ENCODE measurements at places on chromosomes 11 and 22.

DNA sequence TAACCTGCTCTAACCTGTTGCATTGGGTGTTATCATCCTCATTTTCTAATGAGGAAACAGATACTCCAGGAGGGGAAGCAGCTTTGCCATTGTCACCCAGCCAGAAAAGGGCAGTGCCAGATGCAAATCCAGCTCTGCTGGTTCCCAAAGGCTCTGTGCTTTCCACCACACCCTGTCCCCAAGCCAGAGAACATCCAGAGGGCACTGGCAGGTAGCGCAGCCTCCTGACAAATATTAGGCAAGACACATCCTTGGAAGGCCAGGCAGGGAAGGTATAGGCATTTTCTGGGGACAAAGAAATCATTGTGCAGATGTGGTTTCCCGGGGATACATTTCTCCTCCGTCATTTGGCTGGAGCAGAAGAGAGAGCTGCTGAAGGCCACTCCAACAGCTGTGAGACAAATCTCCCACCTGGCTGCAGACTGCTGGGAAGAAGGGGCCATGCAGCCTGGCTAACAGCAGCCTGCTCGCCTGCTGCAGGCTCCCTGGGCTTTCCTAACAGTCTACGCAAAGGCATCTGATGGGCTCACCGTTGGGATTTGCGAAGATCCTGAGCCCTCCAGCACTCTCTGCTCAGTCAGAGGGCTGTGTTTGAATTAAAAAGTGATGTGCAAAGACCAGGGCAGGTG, 93.9 kb upstream of the PITPNB start:
- DNase-seq: no peak

DNA sequence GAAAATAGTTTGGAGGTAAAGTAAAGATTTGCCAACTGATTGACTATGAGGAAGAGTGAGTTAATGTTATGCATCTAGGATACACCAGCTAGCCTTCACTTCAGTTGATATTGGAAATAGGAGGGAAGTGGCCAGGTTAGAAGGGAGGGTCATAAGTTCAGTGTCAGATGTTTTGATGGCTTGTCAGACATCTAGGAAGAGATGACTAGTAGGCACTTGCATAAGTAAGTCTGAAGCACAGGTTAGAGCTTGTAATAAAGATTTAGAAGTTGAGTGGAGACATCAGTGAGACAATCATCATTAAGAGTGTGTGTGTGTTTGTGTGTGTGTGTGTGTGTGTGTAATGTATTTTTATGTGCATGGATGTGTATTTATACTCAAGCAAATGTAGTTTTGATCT, 146.1 kb downstream of the OR4C45 start:
- no peak for DNase-seq

DNA sequence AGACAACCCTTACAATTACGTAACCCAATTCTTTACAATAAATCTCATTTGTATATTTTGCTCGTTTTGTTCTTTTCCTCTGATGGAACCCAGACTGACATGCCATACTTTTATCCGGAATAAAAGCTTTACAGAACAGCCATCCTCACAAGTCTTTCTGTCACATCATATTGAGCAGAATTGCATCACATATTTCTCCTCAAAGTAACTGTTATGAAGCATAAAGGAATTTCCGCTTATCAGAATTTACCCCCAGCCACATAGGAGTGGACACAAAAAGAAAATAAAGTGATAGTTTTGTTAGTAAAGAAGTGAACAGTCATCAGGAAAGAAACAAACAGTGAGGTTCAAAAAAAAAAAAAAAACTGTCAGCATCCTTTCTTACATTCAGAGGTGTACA, 539.5 kb upstream of the LUZP2 start:
- DNase-seq: no peak

- no peak for DNase-seq
Measured at GRCh38 chr11:70072461-70072860, 5.7 kb upstream of the ANO1 start.

- peak; percentile 28 for DNase-seq
Measured at GRCh38 chr11:93904716-93905115, 54.3 kb upstream of the VSTM5 start.

GRCh38 chr11:29271616-29272015, 745.2 kb downstream of the KCNA4 start:
- no peak for DNase-seq

DNA sequence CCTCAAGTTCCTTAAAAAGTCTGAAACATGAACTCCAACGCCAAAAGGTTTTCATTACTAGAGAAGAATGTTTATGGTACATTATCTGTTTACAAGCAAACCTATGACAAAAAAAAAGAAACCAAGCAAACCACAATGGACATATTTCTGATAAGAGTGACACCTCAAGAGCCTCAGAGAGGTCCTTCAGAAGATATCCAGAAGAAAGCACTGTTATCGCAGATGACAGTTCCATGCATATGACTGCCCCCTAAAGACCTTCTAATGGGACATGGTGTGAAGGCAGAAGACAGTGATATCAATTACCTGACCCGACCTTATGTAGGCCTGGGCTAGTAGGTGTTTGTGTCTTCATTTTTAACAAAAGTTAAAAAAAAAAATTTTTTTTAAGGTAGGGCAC, 3.1 kb downstream of the HDHD5 start:
- no peak for DNase-seq

GRCh38 chr22:46589141-46589748, 30.9 kb upstream of the GRAMD4 start:
- no peak for DNase-seq

DNA sequence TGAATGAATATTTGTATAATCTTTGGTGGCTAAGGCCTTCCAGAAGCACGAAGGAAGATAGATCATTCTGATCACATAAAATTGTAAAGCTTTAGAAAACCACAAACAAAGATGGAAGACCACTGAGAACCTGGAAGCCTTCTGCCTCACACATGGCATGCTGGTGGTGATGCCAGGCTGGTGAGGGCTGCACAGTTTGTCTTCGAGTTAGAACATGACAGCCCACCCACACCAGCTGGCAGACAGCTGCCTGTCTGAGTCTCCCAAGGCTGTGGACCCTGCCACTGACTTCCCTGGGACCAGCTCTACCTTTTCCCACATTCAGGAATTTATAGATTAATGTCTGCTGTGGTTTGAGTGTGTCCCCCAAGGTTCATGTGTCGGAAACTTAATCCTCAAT, 48.8 kb upstream of the B3GAT1 start:
- DNase-seq: no peak

DNA sequence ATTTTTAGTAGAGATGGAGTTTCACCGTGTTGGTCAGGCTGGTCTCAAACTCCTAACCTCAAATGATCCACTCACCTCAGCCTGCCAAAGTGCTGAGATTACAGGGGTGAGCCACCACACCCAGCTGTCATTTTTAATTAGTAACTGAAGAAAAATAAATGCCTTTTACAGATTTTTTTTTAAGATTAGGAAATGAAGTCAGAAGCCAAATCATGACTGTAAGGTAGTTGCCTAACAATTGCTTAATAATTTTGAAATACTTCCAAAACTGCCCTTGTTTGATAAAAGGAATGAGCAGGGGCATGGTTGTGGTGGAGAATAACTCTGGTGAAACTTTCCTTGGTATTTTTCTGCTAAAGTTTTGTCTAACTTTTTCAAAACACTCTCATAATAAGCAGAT, 98.9 kb upstream of the SLC5A12 start:
- DNase-seq: no peak

DNA sequence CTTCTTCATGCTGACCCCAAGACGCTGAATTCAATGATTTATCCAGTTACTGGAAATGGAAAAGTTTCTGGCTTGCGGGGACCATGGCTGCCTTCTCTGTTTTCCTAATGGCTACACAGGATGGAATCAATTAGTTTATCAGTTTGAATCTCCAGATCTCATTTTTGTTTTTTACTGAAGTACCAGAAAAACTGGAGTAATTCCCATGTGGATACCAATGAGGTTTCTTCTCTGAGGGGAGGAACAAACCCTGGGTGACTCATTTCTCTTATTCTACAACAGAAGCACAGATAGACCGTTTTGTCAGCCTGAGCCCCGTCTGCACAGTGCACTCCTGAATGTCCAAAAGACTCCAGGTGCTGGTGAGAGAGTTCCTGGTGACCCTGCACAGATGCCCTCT, 3.4 kb downstream of the ZNF195 start:
- DNase-seq: no peak

DNA sequence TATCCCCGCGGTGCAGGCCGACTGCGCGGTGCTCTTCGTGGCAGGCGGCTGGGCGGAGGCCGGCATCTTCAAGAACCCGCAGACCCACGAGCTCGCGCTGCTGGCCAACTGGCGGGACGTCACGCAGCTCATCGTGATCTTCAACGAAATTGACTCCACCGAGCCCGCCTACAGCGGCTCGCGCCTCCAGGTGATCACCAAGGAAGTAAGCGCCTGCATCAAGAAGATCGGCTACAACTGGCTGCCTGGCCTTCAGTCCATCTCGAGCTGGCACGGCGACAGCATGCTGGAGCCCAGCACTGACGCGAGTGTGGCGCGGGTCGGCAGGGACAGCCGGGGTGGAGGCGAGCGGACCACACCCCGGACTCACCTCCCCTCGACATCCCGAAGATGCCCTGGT, 53.9 kb upstream of the MTNR1B start:
- DNase-seq: no peak

- no peak for DNase-seq
Measured at GRCh38 chr22:25081409-25081824, 118.2 kb upstream of the CRYBB3 start.

GRCh38 chr11:6576471-6577373, 26.7 kb downstream of the RRP8 start:
- DNase-seq: peak; percentile 34

- no peak for DNase-seq
Measured at GRCh38 chr22:35850831-35851230, 133.2 kb downstream of the APOL5 start.

DNA sequence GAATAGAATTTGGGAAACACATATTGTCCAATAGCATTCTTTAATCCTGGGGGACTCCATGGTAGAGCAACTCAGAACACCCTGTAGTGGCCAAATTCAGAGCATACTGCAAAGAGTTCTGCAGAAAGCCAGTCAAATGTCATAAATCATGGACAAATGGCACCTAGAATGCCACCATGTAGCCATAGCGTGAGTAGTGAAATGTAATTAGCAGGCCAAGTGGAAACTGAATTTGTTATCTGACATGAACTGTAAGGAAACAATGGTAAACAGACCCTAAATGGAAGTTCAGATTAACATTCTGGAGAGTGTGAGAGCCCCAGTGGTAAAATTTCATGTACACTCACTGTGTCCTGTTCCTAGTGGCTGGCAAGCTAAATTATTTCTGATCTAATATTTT, 7.0 kb upstream of the PRSS23 start:
- no peak for DNase-seq

- no peak for DNase-seq
Measured at GRCh38 chr11:14898906-14899305, 6.9 kb upstream of the CYP2R1 start.

DNA sequence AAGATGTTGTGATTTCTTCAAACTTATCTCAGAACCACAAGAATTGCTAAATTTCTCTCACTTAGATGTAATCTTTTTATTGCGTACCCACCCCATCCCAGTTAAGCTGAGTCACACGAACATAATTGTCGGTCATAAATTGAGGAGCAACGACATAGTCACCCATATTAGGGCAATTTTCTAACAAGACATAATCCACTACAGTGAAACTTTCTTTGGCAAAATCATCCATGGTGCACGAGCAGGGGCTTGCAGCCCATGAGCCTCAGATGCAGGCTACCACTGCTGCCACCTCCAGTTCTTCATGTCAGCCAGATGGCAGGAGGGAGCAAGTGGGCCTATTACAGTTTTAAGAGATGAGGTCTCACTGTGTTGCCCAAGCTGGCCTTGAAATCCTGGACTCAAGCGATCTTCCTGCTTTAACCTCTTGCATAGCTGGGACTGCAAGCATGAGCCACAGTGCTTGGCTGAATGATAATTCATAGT, 70.3 kb upstream of the GRK2 start:
- DNase-seq: no peak

DNA sequence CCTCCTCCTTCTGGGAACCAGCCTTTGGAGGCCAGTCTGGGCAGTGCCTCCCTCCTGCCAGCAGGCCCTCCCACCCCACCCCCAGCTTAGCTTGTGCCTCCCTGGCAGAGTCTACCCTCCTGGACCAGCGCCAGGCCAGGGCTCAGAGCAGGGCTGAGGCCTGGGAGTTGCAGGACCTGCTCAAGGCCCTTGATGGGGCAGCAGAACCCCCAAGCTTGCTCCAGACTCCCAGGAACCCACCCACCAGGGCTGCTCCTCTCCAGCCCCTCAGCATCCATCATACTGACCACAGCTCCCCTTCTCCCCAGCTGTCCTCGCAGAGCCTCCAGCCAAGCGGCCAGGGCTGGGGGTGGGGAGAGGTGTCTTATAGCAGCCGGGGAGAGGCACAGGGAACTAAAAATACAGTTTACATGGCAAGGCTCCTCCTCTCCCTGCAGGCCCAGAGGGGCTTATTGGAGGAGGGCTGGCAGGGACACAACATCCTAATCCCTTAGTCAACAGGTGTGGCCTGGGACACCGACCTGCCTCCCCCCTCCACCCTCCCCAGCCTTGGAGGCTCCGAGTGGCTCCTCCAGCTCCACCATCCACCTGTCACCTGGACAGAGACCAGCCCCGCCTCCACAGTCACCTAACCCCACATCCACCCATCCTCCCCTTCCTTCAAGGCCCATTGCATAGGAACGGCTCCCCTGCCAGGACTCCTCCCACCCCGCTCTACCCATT, 5.2 kb upstream of the MB start:
- no peak for DNase-seq

- no peak for DNase-seq
Measured at GRCh38 chr11:134124660-134125451, 56.0 kb downstream of the JAM3 start.

DNA sequence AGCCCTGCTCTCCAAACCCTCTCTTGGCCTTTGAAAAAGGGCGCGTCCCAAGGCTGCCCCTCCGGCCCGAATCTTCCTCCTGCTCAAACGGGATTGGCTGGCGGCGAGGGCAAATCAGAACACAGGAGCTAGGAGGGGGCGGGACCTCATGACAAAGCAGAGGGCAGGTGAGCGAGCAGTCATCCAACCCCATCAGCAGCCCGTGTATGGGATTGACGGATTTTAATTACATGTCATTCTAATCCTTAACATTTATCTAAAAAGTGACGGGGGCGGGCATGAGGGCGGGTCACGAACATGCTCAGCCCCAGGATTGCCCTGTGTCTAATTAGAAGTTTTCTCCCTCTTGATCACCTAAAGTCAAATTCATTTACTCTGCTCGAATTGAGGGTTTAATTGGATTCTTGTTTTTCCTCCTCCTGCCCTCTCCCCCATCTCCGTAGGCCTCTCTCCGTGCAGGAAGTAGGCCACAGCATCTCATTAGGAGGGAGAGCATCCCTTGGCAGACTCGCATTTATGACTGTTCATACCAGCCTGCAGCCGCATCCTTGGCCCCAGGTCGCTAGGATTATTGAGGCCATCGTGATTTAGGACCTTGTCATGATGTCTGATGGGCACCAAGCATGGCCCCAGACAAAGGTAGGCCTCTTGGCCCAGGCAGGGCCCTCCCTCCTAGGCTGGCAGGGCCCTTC, 147.1 kb downstream of the CHST1 start:
- no peak for DNase-seq

- no peak for DNase-seq
Measured at GRCh38 chr22:48629631-48630432, 1197.8 kb downstream of the BRD1 start.

DNA sequence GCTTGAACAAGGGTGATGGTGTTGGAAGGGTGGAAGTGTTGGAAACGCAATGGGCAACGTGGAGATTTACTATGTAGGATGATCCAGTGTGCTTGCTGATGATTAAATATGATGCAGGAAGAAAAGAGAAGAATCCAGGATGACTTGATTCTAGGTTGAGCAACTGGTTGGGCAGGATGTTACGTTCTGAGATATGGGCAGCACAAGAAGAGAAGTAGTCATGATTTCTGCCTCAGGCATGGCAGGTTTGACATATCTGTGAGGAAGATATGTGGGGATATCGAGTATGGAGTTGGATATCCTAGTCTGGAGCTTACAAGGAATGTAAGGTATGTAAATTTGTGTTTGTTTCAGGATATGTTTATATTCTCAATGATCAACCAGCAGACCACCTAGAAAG, 1.9 kb downstream of the OR52K1 start:
- no peak for DNase-seq

All from NCI-H2227 treated with DMSO at 0.1 percent for 48 hours (cell line).